Heart left ventricle (tissue), 16 donors: ENCODE measurements at places on chromosomes 2 and 18. TPM values are rescaled to one million over a fixed set of nuclear protein-coding genes. Genes with fewer than 3 reads are reported as not detected.

Gene ASB18
- total RNA-seq: 44.4 TPM

Gene BOK
- 20.5 TPM for total RNA-seq

Gene IL1R2
- total RNA-seq: 6.5 TPM

Gene CSRNP3
- total RNA-seq: 5.1 TPM

Gene LYG2
- not detected for total RNA-seq

DNA sequence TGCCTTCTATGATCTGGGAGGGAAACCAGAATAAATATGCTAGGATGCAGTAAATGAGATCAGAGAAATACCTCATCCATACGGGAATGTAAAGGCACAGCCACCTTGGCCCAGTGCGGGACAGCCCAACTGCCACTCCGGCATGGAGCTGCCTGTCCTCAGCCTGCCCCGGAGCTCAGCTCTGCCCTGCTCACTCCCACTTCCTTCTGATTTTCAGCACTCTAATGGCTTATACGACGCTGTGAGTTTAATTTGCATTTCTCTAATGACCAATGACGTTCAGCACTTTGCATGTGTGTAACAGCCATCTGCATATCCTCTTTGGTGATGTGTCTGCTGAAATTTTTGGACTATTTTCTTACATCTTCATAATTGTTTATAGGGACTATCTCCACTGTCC, 172.5 kb upstream of the RAB6C start:
- no peak for DNase-seq

DNA sequence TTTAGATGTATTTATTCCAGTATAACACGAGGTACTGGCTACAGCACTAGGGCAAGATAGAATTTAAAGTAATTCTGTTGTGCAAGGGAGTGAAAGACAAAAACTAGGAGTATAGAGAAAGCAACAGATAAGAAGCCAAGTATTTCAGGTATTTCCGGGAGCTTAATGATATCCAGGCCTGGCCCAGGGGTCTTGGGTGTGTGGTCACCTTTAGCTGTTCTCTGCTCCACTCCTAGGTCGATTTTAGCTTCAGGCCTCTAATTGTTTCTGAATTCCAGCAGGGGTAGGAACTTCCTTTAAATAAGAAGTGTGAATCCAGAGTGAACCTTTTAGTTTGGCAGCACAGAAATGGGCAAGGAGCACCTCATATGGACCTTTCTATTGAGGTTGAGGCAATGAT, 342.3 kb upstream of the MYT1L start:
- no peak for DNase-seq

DNA sequence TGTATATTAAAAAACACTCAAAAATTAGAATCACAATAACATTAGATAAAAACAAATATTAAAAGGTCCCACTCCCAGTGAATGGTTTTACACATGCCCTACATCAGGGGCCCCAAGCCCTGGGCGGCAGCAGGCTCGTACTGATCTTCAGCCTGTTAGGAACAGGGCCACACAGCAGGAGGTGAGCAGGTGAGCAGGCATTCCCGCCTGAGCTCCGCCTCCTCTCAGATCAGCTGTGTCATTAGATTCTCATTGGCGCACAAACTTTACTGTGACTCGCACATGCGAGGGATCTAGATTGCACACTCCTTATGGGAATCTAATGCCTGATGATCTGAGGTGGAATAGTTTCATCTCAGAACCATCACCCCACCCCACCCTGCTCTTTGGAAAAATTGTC, 74.2 kb downstream of the MBD2 start:
- DNase-seq: no peak

- DNase-seq: no peak
Observed at GRCh38 chr2:173511942-173512341, 157.3 kb downstream of the CDCA7 start.

DNA sequence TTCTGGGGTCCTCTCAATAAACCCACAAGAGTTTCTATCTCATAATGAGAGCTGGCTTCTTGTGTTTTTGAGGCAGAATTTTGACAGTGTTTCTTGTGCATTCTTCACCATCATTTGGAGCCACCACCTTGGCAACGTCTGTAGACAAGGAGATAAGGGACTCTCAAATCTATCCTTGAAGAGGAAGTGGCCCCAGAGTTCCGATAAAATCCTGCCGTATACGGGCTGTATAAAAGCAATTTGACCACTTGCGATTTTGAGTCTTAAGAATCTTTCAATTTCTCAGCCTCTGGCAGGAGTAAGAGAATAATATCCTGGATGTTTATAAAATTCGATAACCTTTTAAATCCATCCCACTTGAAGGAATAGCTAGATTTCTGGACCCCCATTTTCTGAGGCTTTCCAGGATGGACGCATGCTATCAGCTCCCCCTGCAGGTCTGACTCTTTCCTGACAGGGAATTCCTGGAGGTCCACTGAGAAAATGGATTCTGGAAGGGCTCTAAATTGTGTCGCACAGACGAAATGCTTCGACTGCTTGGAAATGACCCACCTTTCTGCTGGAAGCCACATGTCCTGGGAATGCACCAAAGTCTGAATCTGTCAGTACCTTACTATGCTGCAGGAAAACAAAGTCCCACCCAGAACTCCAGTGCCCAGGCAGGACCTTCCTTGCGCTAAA, 54.1 kb downstream of the E2F6 start:
- DNase-seq: peak; percentile 61

- DNase-seq: no peak
Observed at GRCh38 chr2:106614511-106615291, 127.5 kb downstream of the CD8B2 start.

DNA sequence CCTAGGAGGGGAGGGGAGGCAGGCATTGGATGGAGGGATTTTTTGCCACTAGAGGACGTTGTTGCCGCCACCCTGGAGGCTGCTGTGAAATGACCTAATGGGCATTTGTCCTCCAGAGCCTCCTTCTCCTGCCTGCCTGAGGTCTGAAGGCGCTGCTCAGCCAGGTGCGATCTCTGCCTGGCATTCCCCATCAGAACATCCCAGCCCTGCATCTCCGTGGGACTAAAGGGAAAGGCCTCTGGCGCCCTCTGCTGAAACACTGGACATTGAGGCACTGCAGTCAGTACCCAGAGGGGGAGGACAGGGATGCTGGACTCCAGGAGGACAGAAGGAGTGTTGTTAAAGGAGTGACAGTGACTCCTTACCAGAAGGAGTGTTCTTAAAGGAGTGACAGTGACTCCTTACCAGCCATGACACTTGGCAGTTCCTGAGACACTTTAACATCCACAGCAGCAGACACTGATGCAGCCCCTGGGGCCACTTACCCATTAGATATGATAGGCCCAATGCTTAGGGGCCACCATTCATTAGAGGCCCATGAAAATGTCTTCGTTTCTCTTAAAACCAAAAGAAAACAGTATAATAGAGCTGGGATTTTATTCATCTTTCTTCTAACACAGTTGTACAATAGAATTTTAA, 17.0 kb downstream of the THNSL2 start:
- peak; percentile 41 for DNase-seq

GRCh38 chr2:159716857-159717256, 4.6 kb downstream of the MARCHF7 start:
- no peak for DNase-seq

DNA sequence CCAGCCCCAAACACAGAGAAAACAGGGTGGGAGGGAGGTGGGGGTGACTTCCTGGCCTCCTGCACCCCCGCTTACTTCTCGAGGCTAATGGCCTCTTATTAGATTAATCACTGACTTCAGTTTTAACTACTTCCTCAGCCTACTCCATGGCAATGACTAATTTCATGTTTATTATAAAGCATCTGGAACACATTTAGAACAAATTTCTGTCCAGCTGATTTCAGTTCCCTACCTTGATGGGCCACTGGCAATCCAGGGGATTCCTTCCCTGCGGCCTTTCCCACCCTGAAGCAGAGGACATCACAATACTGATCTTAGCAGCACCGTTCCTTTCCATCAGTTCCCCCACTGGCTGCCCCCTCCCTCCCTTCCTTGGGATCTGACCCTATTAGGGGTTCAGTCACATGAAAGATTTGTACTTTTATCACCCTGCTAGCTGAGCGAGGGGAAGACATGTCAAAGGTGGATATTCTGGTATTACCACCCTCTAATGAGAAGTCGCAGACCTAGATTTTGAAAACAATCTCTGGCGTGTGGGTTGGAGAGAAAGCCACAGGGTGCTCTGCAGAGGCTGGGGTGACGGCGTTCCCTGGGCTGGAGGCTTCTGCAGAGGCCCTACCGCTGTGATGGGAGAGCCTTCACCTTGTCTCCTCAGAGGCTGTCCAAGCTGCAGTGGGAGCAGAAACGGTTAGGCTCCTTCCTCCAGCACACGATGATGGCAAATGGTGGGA, 67.6 kb downstream of the KIAA2012 start:
- no peak for DNase-seq

DNA sequence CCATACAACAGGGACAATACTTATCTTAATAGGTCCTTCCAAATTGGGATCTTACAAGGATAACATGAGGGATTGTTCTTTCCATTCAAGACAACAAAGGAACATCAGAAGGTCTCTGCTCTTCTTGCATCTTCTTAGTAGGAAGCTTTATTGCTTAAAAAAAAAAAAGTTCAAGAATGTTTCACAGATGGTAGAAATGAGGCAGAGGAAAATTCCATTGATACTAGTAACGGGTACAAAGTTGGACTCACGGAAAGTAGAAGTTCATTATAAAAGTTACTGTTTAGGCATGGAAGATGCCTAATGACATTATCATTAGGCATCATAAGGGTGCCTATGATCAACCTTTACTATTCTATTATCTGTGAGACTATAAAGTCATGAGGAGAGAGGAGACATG, 136.2 kb downstream of the LAMA3 start:
- DNase-seq: no peak

GRCh38 chr18:24055009-24055804, 40.7 kb downstream of the TTC39C start:
- DNase-seq: no peak

- DNase-seq: no peak
Observed at GRCh38 chr18:50680966-50681365, 121.1 kb downstream of the MAPK4 start.

GRCh38 chr2:106181064-106181463, 13.0 kb downstream of the UXS1 start:
- DNase-seq: no peak

GRCh38 chr2:101612019-101612418, 85.5 kb upstream of the MAP4K4 start:
- DNase-seq: no peak

- no peak for DNase-seq
Observed at GRCh38 chr2:230925879-230926765, 1.1 kb upstream of the GPR55 start.

DNA sequence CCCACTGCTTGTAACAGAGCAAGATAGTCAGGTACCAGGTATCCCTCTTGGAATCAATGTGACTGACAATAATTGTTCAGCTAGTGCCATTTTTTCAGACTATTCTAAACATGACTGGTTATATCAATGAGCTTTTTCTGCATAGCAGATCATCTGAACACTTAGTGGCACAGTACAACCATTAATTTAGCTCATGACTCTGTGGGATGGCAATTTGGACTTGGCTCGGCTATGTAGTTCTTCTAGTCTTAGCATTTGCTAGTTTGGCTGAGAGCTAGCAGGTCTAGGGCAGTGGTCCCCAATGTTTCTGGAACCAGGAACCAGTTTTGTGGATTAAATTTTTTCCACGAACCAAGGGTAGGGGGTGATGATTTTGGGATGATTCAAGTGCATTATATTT, 1421.4 kb upstream of the NXPH2 start:
- no peak for DNase-seq
